Hepatocyte (in vitro differentiated cells): ENCODE measurements at places on chromosomes 5 and 9. TPM values are rescaled to one million over a fixed set of nuclear protein-coding genes. Genes with fewer than 3 reads are reported as not detected.

PDE6A gene
- 3.6 and 4.6 TPM in 2 replicates for total RNA-seq

QRFP gene
- not detected in 2 replicates for total RNA-seq

DNAH5 gene
- 0.40 and 0.72 TPM in 2 replicates for total RNA-seq

OR1Q1 gene
- total RNA-seq: not detected in 2 replicates

CATSPER3 gene
- total RNA-seq: not detected in 2 replicates

INVS gene
- total RNA-seq: 26.5 and 30.9 TPM in 2 replicates

OR13C4 gene
- total RNA-seq: not detected in 2 replicates

FAM53C gene
- total RNA-seq: 33.6 and 33.7 TPM in 2 replicates

BDP1 gene
- total RNA-seq: 32.7 and 37.3 TPM in 2 replicates

PDGFRB gene
- 36.8 and 55.1 TPM in 2 replicates for total RNA-seq

DND1 gene
- 0.36 and 1.3 TPM in 2 replicates for total RNA-seq

DNA sequence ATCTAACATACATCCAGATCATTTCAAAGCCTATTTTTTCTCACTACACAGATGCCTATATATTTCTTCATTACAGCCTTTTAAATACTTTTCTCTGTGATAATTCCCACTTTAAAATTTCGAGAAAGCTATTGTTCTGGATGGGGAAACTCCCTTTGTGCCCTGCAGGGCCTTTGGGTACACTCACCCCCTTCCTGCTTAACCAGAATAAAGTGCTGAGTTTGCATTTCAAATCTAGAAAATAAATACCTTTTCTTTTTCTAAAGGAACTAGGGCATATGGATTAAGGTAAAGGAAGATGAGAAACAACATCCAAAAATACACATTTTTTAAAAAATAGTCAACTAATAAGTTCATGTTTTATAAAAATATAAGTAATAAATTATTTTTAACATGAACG is 323.9 kb downstream of the ADGRV1 start:
- no peak for DNase-seq

DNA sequence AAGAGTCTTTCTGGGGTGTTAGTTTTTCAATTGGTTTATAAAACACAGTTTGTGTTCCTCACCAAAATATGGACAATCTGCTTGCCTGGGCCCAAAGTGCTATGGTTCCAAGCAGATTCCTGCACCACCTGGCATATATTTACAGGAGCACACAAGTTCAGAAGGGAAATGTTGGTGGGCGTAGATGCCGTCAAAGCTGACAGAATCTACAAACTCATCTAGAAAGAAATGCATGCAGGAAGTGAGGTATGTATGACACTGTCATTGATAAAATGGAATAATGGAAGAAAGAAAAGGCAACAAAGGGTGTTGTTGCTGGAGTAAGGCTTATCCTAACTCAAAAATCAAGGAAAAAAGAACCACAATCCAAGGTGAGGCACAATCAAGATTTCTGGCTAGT is 225.8 kb downstream of the MLLT3 start:
- no peak for DNase-seq

DNA sequence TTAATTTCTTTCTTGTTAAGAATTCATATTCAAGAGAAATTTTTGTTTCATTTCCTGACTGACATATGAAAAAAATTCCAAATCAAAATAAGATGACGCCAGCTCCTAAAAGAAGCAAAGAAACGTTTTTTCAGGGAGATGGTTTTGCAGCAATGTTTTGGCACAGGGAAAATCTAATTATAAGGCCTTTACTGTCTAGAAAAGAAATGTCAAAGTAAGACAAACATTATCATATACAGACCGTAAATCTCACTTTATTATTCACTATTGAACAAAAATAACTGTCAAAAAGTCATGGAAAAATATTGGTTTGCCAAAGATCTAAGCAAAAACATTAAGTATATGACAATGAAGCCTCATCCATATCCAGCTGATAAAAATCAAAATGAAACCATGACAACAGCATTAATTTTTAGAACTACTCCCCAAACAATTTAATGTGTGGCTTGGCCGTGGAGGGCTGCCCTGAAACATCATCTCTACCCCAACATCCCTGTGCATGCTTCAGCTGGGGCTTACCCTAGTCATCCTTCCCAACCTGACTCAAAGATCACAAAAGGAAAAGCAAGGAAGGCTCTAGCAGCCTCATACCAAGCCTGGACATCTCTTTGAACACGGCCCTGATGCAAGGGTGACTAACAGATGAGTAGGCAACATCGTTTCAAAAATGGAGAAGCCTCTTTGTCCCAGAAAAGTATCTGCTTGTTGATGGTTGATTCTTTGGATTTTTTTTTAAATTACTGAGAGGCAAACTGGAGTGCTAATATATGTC is 95.6 kb downstream of the ARSB start:
- DNase-seq: no peak

DNA sequence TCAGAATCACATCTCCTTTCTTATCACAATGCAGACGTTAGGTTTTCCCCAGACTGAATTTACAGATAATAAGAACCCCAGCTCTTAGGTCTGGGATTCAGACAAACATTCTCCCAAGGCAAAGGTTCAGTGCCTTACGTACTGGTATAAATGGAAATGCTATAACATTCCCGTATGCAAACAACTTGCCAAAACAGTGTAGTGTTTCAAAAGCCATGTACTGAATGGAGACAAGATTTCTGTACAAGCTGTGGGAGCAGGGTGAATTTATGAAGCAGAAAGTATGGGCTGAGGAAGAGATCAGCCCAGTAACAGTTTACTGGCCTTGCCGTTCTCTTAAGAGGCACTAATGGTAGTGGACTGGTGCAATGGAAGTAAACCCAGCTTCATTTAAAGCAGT is 225.5 kb upstream of the ZNF462 start:
- DNase-seq: no peak

- no peak for DNase-seq
Observed at GRCh38 chr5:178281331-178281730, 48.7 kb upstream of the PHYKPL start.

GRCh38 chr5:152221721-152222629 is 183.1 kb downstream of the NMUR2 start:
- no peak for DNase-seq

DNA sequence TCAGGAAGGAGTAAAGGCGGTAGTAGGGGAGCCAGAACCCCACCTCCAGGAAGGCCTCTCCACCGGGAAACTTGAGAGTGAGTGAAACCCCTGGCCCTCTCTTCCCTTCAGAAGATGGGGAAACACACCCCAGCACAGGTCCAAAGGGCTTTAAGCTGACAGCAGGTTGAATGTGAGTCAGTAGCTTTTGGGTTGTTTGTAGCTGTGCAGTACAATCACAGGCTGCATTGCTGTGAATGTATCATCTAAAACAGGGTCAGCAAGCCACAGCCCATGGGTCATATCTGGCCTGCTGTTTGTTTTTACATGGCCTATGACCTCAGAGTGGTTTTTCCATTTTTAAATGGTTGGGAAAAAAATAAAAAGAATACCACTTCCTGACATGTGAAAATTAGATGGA is 10.0 kb downstream of the OTULINL start:
- DNase-seq: peak; percentile 33

- no peak for DNase-seq
Observed at GRCh38 chr5:146967646-146968045, 89.1 kb upstream of the PPP2R2B start.

GRCh38 chr9:94821098-94821887 is 94.8 kb downstream of the AOPEP start:
- no peak for DNase-seq

- peak; percentile 48 for DNase-seq
Observed at GRCh38 chr5:151005950-151006576, 14.3 kb upstream of the GPX3 start.

- peak; percentile 63 for DNase-seq
Observed at GRCh38 chr5:150523472-150524350, 15.8 kb downstream of the NDST1 start.

- no peak for DNase-seq
Observed at GRCh38 chr9:79665931-79666330, 94.2 kb downstream of the TLE4 start.

- DNase-seq: peak; percentile 60
Observed at GRCh38 chr9:82934949-82935348, 128.0 kb downstream of the RASEF start.

GRCh38 chr5:98085593-98085992 is 687.9 kb upstream of the RGMB start:
- DNase-seq: no peak

DNA sequence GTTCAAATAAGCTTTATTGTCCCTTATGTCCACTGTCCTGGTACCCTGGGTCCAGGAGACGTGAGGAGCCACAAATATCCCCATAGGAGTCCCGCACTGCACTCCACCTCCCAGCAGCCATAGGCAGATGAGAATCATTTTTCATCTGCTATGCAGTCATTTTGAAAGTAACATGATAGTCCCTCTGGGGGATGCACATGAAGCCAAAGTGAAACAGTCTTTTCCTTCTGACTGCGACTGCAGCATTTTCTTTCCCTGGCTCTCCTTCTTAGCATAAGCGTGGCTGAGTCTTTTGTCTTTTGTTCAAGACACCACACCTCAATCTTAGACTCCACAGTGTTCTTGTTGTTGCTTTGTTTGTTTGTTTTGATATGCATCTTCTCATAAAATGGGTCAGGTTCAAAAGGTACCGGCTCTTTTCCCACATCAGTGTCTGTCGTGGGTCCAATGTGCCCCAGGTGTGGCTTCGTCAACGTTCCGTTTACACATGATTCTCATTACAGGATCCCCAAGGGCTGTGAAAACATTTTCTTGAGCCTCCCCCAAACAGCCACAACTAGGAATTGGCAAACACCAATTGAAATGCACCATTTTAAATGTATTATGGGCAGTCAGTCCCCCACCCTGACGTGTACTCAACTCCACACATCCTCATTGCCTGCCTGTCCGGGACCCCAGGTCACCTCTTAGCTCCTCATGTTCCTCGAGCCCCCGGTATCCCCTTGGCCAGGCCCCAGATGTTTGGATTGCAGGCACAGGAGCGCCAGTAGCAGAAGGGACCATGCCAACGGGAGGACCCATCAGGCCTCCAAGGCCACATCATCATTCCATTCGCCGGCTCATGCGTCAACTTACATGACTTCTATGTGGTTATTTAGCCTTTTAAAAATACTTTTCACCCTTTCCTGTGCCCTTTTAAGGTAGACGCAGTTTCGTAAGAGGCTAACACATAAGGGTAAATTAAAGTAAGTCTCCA is 237.8 kb upstream of the DAPK1 start:
- DNase-seq: no peak

- DNase-seq: no peak
Observed at GRCh38 chr5:36422952-36423351, 121.2 kb upstream of the RANBP3L start.

DNA sequence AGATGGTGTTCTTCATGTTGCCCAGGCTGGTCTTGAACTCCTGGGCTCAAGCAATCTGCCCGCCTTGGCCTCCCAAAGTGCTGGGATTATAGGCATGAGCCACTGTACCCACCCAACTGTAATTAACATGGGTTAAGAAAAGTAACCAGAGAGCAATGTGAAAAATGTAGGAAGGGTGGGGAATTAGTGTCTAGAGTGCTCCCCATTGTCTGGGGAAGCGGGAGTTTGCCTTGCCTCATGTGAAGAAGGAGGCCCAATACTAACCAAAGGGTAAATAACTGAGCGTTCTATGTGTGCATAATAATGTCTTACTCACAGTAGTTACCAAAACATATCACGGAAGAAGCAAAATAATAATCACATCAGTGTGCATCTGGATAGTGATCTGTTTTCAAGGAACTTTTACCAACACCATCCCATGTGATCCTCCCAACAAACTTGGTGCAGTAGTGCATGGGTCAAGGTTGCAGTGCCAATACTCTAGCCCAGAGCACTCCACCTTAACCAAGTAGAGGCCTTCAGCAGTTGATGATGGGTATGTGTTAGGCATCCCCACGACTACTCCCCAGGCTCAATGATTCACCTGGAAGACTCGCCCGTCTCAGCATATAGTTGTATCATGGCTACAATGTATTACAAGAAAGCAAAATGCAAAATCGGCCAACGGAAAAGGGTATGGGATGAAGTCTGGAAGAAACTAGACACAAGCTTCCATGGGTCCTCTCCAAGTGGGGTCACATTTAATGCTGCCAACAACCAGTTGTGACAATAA is 26.2 kb downstream of the GNAQ start:
- no peak for DNase-seq

GRCh38 chr9:74309654-74310053 is 187.5 kb upstream of the RORB start:
- no peak for DNase-seq

GRCh38 chr9:15785584-15785983 is 232.7 kb downstream of the CCDC171 start:
- no peak for DNase-seq

DNA sequence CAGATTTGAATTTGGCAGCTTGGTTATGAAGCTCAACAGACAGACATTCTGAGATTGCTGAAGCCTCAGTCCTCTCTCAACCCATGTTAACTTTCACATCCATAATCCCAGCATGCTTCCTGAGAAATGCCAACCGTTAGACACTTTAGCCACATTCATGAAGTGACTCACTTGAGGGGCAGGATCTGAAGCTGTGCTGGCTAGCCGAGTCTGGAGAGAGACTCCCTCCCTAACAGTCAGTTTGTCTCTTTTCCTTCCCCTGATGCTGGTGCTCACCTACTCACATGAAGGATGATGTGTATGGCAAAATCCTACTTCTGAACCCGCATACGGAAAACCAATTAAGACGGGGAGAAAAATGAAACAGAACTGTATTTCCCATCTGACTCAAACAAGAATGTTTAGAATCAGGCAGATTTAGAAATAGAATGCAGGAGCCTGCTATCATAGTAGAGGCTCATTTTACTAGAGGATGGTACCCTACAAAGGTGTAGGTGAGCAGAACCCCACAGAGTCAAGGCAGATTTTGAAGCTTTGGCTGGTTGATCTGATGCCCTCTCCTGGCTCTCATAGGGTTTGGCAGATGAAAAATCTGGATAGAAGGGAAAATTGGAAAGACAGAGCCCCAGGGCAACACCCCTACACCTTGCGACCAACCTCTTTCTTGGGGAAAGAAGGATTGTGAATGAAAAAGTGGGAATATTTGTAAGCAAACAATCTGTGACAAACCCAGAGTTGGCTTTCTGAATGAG is 150.9 kb upstream of the LHFPL2 start:
- DNase-seq: no peak

GRCh38 chr5:125554355-125554754 is 807.9 kb upstream of the ZNF608 start:
- DNase-seq: no peak

- no peak for DNase-seq
Observed at GRCh38 chr5:42066131-42066530, 141.1 kb downstream of the FBXO4 start.

DNA sequence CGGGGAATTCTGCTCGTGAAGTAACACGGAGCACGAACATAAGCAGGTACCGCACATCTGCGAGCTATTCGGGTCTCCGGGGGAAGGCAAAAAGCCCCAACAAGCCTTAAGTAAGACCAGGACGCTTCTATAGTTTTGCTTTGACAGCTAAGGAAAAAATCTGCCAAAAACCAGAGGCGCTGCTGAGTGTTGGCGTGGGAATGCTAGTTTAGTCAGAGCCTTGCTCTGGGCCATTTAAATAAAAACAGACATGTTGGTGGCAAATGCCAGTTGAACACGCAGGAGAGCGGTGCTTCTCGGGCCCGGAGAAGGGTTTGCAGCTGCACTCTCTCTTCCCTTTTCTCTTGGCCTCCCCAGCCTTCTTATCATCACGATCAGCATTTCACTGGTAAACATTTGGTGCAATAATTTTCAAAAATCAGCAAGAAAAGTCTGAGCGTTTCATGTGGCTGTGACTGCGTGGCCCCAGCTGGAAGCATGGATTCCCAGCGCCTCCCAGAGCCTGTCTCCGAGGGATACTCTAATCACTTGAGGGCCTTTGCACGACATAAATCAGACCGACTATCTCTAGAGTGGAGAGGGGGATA is 6.4 kb upstream of the NOTCH1 start:
- DNase-seq: peak; percentile 62

- no peak for DNase-seq
Observed at GRCh38 chr5:56622141-56622540, 193.2 kb upstream of the MAP3K1 start.
